NB4 (cell line): ENCODE measurements at places on chromosomes 16 and 17.

GRCh38 chr17:17140590-17140980 is 65.5 kb downstream of the PLD6 start:
- no peak for DNase-seq

DNA sequence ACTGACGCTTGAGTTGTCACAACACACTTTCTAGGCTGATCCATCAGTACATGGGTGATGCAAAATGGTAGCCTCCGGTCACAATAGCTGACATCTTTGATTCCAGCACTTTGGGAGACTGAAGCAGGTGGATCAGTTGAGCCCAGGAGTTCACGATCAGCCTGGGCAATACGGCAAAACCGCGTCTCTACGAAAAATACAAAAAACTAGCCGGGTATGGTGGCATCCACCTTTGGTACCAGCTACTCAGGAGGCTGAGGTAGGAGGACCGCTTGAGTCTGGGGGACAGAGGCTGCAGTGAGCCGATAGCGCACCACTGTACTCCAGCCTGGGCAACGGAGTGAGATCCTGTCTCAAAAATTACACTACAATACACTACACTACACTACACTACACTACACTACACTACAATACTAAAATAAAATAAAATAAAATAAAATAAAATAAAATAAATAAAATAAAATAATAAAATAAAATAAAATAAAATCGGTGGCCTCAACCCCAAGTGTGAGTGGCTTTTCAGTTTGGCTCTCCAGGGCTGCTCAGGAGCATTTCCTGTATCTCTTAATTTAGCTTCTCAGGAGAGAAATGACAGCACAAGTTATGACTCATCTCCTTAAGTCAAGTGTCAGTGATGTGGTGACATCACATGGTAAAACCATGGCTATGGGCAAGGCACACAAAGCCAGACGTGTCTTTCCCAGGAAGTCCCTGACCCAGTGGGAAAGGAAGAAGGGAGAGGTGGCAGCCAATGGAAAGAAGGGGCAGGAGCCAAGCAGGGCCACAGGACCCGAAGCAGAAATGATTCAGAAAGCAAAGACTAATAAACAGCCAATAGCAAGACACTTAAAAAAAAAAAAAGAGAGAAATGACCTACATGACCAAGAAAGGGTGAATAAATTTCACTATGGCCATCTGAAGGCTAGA is 75.3 kb upstream of the TBC1D3K start:
- peak; percentile 85 for DNase-seq

GRCh38 chr17:35002876-35003551 is 22.7 kb downstream of the LIG3 start:
- no peak for DNase-seq

GRCh38 chr17:44327715-44328449 is 3.3 kb upstream of the SLC25A39 start:
- DNase-seq = no peak

- DNase-seq = peak; percentile 70
These were observed 38.5 kb downstream of the MSI2 start for GRCh38 chr17:57294629-57295501.

DNA sequence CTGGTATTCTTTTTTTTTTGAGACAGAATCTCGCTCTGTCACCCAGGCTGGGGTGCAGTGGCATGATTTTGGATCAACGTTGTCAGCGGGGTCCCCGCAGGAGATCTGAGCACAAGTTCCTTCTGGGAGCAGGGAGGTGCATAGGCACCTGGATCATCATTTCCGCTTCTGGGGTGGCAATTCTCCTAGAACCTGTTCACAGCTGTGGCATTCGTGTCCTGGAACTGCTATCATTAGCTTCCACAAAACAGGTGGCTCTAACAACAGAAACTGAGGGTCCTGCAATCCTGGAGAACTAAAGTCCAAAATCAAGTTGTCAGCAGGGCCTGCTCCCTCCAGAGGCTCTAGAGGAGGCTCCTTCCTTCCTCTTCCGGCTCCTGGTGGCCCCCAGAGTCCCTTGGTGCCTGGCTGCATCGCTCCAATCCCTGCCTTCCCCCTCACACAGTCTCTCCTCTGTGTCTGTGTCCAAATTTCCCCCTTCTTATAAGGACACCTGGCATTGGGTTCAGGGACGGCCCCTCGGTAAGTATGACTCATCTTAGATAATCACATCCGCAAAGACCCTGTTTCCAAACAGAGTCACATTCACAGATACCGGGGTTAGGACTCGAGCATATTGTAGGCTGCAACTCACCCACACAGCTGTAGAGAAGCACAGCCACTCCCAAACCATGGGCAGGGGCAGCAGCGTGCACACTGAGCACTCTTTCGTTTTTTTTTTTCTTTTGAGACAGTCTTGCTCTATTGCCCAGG is 43.5 kb upstream of the KLHDC4 start:
- DNase-seq = peak; percentile 90

DNA sequence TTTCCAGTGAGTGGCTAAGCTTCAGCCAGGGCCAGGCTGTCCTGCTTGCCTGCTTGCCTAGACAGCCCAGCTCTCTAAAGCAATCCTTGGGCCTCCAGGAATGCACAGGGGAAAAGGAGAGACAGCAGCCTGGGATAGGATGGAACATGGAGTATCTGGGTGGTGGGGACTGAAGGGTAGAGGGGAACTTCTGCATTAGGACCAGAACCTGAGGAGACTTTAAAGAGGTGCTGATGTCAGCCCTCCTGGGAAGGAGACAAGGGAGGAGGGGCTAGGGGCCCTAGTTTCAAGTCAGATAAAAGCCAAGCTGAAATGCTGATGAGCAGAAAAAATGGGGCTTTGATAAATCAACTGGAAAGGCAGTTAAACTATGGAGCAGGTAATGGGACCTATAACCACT is 1.8 kb downstream of the HOXB7 start:
- no peak for DNase-seq

DNA sequence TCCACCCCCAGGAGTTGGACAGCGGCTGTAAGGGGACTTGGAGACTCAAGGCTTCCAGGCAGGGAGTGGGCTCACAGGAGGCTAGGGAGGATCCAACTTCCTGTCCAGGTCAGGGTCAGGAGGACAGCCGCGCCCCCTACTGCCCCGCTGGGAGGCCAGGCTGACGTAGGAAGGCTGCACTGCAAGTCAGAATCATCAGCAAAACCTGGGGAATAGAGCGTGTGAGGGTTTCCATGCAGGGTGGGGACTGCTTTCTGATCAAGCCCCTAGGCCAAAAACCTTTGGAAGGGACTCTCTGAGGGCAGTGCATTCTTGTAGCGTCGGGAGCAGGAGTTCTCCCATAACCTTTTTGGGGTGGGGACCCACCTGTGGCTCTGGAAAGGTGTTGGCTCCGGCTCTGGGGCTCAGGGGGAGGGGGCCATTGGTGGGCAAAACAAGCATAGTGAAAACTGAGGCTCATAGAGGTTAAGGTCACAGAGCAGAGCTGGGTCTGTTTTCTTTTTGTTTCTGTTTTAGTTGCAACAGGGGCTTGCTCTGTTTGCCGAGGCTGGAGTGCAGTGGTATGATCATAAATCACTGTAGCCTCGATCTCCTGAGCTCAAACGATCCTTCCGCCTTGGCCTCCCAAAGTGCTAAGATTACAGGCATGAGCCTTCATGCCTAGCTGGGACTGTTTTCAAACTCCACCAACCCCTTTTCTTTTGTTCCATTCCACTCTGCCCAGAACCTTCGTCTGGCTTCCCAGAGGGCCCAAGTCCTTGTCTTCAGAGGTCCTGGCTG is 22.1 kb downstream of the RAI1 start:
- DNase-seq = no peak
